SJCRH30 (cell line): ENCODE measurements at places on chromosomes 2 and 18. TPM values are rescaled to one million over a fixed set of nuclear protein-coding genes. Genes with fewer than 3 reads are reported as not detected.
A peak's percentile ranks its signal among the peaks of the same experiment; 100 is the strongest.

Gene CLHC1
- 10.5 and 11.3 TPM in 2 replicates for total RNA-seq

Gene SOS1
- total RNA-seq, result 42.3 and 49.5 TPM in 2 replicates

Gene FAM161A
- 14.3 and 19.0 TPM in 2 replicates for total RNA-seq

Gene REG3G
- not detected in 2 replicates for total RNA-seq

Gene PJVK
- total RNA-seq, result 1.3 TPM in 2 replicates

Gene CDH19
- total RNA-seq, result 21.4 and 22.3 TPM in 2 replicates

Gene SCN7A
- total RNA-seq, result 0.13 and 0.18 TPM in 2 replicates

Gene GALNT14
- total RNA-seq, result not detected in 2 replicates

Gene CD8B2
- total RNA-seq, result not detected in 2 replicates

Gene NMUR1
- total RNA-seq, result not detected in 2 replicates

Gene MDH1B
- total RNA-seq, result 0.73 and 1.3 TPM in 2 replicates

Gene SLC9A2
- total RNA-seq, result 0.10 TPM in 2 replicates

- DNase-seq, result no peak
Observed at GRCh38 chr18:6646801-6647200, 82.7 kb upstream of the ARHGAP28 start.

DNA sequence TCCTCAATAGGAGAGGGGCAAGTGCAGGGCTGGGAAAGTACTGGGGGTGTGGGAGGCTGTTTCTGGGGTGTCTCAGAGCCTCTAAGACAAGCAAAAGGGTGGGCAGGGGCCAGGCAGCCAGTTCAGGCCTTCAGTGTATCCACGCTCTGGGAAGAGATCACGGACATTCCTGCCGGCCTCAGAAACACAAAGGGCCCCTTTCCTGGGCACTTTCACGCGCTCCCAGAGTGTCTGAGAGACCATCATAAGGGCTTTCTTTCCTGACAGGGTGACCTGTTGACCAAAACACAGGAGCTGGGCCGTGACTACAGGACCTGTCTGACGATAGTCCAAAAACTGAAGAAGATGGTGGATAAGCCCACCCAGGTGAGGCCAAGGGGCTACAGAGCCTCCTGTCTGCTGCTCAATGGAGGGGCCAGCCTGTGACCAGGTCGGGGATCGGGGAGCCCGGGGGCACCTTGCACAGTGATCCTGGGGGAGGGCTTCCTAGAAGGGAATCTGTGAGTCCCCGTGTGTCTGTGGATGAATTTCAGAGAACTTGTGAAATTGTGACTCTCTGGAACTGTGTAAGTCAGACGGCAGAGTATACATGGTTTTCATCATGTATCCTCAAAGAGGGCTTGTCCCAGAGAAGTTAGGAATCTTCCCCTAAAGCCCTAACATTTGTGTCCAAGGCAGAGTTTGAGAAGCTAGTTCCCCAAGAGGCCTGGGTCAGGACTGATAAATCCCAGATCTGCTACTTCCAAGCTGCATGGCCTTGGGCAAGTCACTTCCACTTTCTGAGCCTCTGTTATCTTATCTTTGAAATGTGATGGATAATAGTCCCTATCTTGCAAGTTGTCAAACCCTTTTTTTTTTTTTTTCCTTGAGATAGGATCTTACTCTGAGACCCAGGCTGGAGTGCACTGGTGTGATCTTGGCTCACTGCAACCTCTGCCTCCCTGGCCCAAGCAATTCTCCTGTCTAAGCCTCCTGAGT is 1.8 kb downstream of the GNLY start:
- DNase-seq, result no peak

DNA sequence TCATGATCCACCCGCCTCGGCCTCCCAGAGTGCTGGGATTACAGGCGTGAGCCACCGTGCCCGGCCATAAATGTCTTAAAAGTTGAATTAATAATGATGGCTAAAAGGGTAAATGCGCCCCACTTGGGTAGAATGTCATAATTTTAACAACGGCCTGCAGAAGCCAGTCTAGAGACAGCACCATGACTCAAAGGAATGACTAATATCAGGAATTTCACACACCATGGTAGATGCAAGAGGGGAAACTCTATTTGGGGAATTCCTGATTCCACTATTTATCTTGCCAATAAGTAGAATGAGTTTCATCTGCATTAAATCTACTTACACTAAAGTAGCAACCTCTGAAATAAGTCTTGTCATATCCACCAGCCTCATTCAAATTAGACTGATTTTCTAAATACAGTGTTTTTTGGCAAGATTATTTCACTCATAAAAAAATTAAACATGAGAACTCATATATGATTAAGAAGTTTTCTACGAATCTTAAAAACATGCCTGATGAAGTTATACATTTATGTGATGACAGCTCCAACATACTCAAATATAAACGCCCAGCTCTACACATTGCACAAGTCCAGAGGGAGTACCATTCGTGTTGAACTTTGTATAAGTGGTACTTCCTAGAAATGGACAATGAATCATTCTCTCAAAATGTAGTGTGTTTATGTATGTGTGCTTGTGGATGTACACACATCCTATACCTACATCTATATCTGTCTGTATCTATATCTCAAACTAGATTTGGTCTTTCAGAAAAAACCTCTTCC is 309.7 kb downstream of the IRS1 start:
- no peak for DNase-seq

DNA sequence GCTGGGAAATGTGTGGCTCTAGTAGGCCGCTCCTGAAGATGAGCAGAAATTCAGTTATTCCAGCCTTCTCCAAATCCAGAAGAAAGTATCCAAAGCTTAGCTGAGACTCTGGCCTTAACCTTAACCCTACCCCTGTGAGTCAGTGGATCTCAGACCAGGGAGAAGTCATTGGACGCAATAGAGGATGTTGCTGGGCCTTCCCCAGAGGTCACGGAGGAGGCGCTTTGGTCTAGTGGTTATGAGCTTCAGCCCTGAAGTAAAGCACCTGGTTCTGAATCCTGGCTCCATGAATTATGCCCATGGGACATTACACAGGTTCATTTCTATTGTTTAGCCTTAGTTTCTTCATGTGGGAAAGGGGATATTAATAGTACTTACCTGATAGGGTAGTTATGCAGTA is 24.0 kb downstream of the PKDCC start:
- peak; percentile 70 for DNase-seq

DNA sequence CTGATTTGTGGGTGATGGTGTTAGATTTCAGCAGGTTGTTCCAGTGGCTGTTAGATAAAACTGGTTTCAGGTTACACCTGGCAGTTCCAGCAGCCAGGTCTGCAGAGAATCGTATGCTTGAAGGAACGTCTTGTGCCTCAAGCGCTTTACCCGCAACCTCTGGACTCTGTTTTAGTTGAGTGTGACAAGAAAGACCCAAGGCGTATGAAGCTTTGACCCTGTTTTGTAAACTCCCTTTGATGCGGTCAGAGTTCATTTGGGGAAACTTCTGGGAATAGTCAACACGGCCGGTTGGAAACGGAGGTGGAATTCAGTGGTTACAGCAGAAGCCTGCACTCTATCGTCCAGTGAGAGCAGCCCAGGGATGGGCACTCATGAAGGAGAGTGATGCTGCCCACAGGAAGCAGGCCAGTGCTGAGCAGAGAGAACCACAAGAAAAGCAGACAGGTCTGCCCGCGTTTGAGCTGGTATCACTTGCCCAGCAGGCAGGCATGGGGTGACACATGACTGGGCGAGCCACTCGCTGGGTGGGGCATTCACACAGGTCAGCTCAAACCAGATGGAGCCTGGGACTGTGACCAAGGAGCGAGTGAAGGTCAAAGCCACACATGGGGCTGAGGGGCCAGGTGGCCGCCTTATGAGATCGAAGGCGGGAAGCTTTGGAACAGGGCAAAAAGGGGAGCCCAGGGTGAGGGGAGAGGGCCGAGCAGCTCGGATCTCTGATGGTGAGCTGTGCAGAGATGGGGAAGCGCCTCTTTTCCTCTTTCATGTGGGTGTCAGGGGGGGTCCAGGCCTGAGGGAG is 99.6 kb upstream of the MBOAT2 start:
- no peak for DNase-seq

DNA sequence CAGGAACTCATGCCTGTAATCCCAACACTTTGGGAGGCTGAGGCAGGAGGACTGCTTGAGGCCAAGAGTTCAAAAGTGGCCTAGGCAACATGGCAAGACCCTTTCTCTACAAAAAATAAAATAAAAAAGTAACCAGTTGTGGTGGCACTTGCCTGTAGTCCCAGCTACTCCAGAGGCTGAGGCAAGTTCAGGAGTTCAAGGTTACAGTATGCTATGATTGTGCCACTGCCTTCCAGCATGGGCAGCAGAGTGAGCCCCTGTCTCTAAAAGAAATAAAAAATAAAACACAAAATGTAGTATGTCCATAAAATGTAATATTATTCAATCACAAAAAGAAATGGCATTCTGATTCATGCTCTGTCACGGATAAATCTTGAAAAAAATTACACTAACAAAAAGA is 11.9 kb downstream of the INO80C start:
- DNase-seq, result no peak

DNA sequence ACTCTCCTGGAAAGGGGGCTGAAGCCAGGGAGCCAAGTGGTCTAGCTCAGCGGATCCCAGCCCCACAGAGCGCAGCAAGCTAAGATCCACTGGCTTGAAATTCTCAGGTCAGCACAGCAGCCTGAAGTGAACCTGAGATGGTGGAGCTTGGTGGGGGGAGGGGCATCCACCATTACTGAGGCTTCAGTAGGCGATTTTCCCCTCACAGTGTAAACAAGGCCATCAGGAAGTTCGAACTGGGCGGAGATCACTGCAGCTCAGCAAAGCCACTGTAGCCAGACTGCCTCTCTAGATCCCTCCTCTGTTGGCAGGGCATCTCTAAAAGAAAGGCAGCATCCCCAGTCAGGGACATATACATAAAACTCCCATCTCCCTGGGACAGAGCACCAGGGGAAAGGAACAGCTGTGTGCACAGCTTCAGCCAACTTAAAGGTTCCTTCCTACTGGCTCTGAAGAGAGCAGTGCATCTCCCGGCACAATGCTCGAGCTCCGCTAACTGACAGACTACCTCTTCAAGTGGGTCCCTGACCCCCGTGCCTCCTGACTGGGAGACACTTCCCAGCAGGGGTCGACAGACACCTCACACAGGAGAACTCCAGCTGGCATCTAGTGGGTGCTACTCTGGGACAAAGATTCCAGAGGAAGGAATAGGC is 282.3 kb upstream of the EPC2 start:
- no peak for DNase-seq

DNA sequence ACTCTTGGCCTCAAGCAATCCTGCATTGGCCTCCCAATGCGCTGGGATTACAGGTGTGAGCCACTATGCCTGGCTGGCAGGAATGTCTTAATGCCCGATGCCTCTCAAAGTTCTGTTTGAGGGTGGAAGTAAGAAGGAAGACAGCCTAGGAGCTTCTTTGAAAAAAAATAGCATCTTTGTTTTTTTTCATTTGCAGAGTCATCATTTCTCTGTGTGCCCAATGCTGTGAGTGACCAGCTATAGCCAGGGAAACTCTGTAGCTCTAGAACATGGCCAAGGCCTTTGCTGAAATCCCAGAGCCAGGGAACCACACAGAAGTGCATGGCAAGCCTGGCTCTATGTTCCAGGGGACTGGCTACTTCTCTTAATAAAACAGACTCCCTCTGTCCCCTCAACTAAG is 260.0 kb downstream of the C1D start:
- no peak for DNase-seq

GRCh38 chr2:156338578-156338977 is 6.1 kb upstream of the NR4A2 start:
- DNase-seq, result no peak

DNA sequence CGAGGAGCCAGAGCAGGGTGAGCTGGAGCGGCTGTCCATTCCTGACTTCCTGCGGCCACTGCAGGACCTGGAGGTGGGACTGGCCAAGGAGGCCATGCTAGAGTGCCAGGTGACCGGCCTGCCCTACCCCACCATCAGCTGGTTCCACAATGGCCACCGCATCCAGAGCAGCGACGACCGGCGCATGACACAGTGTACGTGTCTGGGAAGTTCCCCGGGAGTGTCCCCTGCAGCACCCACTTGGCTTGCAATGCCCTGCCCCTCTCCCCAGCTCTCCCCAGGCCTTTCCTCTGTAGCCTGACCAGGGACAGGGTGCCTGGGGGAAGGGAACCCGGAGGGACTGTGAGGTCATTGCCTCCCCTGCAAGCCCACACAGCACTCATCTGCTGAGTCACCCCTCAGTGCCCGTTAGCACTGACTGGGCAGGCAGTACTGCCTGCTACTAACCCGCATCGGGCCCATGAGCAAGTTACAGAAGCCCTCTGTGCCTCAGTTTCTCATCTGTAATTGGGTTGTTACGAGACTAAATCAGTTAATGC is 29.4 kb upstream of the GMPPA start:
- no peak for DNase-seq

DNA sequence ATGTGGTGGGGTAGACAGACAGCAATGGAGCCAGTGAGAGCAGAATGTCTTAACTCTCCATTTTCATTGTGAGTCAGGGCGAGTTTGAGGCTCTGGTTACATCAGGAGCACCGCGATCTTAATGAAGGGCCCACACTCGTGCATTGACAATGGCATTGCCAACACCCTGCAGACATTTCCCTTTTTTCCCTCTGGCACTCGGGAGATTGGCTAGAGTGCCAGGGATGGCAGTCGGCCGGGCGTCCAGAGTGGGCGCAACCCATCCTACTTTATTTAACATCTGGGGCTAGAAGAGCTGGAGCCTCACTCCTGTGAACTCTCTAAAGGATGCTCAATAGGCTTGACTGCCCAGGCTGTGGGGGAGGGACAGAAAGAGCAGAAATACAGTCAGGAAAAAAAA is 9.7 kb downstream of the PROKR1 start:
- DNase-seq, result no peak

DNA sequence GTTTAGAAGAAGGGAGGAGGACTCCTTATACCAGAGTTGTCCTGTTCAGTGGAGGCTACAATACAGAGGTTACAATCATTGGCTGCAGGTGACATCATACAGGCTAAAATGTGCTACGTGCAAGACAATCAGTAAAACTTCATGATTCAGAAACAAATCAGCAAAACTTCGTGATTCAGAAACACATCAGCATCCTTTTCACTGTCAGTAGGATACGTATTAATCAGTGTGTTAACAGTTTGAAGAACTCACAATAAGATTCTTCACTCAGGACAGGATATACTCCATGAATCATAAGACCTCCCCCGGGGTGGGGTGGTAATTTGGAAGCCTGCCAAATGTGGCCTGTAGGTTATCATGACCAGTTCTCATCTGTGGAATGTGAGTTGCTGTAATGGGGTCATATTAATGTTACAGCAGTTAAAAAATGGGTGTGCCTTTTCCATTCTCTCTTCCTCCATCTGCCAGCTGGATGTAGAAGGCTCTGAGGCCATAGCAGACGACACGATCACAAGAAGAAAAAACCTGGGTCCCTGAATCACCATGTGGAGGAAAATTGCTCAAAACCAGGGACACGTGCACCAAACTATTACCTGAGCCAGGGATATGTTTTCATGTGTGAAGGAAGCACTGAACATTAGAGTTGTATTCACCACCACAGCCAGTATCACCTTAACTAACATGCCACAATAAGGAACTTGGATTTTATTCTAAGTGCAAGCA is 134.8 kb upstream of the CREB1 start:
- peak; percentile 76 for DNase-seq
